ENCODE measurements at places on chromosomes 16 and 17.

- no peak for DNase-seq
Measured at GRCh38 chr17:78272181-78272913, 40.9 kb downstream of the TMEM235 start.

- DNase-seq, result no peak
Measured at GRCh38 chr17:29256735-29257466, 10.2 kb downstream of the CRYBA1 start.

- no peak for DNase-seq
Measured at GRCh38 chr16:87460936-87461335, 31.9 kb downstream of the ZCCHC14 start.

DNA sequence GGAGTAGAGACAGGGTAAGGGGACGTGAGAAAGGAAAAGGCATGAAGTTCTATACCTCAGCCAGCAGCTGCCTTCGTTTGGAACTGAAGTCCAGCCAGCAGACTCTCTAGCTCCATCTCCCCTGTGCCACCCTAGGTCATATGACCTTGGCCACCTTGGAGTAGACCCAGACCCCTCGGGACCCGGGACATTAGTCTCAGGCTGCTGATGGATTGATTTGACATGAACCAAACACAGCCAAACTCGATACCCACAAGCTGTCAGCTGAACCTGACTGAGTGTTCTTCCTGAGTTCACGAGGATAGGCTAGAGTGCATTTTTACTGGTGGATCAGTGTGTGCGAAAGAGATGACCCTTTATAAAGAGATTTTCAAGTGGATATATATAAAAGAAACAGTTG lies 68.5 kb downstream of the YPEL2 start:
- DNase-seq, result no peak

GRCh38 chr16:85321509-85322271 lies 209.4 kb upstream of the CIBAR2 start:
- no peak for DNase-seq

- DNase-seq, result no peak
Measured at GRCh38 chr16:15782573-15783365, 74.1 kb downstream of the MYH11 start.

- peak; percentile 95 for DNase-seq
Measured at GRCh38 chr17:50904518-50905459, 38.6 kb upstream of the TOB1 start.

DNA sequence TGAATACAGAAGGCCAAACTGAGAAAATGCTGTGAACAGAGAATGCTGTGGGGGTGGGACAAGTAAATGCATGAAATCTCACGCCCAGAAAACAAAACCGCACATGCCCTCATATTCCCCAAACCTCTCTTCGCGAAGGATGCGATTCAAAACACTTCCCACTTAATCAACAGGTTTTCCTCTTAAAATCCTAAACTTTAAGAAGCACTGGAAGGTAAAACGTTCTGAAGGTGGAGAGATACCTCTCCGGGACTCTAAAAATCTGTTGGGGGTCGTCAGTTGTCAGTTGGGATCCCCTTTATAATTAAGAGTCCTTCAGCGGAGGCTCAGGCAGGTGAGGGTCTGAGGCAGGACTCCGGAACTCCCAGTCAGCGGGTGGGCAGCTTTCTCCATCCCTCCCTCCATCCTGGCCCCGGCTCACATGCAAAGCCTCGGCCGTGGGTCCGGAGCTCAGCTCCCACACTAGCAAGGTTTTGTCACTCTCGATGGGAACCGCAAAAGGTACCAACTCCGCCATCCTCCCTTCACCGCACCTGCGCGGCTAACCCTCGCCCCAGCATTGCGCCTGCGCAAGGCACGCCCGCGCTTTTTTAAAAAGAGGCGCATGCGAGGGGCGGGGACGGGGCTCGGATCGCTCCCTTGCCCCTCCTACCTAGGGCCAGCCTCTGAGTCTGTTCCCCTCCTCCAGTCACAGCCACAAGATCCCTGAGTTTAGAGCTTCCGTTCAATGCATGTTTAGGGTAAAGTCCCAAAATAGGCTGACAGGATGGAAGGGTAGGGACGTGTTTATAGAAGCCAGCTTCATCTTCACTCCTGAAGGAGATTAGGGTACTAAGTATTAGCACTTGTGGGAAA lies at the start of gene RDM1:
RDM1 (minus strand) TSS at position 563 of the 855 bp plus-strand sequence; CDS start at position 517, 46 bp downstream.
- peak; percentile 88 for DNase-seq

DNA sequence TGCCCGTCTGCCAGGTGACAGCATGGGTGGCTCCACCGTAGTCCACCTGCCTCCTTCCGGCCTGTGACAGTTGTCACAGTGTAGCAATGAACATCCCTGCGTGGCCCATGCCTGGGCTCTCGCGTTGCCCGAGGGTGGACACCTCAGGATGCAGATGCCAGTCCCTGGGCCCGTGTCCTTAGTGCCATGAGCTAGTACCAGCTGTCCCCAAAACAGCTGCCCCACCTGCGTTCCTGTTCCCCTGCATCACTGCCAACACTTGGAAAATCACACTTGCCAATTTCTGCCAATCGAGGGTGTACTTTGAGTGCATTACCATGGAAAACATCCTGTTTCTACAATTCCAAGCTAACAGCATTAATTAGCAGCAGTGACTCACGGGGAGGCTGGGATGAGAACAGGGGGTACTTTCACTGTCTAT lies 9.0 kb upstream of the C16orf95 start:
- no peak for DNase-seq

DNA sequence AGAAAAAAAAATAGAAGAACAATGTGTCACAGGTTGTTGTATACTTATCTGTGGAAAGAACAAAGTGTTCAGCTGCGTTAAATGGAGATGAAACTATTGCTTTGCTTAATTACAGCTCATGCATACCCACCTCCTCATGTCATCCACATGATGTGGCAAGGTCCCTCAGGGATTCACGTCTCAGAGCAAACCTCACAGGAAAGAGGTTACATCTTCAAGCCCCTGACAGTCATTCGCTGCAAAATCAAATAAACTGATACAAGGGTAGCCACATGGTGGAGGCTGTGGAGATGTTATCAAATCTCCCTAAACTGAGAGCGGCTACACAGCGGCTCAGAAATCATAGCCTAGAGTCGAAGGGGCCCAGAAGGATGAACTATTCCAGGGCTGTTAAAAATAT lies 21.1 kb downstream of the GINS3 start:
- DNase-seq, result no peak

- DNase-seq, result peak; percentile 99
Measured at GRCh38 chr17:37358830-37359681, 16.7 kb upstream of the C17orf78 start.

- peak; percentile 62 for DNase-seq
Measured at GRCh38 chr17:2904135-2904534, 107.9 kb downstream of the RAP1GAP2 start.

Data from D341Med (cell line).